ENCODE measurements at places on chromosomes 16 and 17.

GRCh38 chr17:14121952-14122351 is 52.6 kb downstream of the COX10 start:
- DNase-seq, result no peak

- peak; percentile 85 for DNase-seq
These were observed 4.2 kb upstream of the MXRA7 start for GRCh38 chr17:76714822-76715495.

DNA sequence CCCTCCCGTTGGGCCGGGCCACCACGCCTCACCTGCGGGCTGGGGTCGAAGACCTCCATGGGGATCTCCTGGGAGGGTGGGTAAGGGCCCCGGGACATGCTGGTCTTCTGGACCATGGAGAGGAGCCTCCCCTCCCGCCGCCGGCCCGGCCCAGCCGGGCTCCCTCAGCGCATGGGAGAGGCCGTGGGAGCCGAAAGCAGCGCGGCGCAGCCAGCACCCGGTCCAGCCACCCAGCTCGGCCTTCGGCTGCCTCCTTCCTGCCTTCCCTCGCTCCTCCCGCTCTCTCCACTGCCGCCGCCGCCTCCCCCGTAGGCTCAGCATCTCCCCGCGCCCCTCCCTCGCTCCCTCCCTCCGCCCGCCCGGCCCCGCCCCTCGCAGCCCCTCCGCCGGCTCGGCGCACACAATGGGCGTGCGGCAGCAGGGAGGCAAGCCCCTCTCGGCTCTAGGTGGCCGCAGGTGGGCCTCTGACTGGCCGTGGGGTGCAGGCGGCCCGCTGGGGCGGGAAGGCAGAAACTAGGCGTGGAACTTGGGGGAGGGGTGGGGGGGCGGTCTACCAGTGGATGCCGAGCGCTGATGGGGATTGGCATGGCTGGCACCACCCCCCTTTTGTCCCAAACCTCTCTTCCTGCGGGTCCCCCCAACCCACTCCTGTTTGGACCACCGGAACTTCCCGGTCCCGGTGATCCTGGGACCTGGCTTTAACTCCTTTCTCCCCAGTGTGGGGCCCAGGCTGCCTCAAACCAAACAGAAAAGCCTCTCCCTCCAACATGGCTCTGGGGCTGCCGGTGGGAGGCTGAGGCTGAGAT is at the start of gene CACNB1:
Gene CACNB1 (minus strand): TSS at position 290 of the 806 bp plus-strand sequence. CDS start 174 bp downstream, at position 116.
- DNase-seq, result peak; percentile 47

GRCh38 chr16:73768786-73769203 is 527.8 kb upstream of the PSMD7 start:
- DNase-seq, result no peak

DNA sequence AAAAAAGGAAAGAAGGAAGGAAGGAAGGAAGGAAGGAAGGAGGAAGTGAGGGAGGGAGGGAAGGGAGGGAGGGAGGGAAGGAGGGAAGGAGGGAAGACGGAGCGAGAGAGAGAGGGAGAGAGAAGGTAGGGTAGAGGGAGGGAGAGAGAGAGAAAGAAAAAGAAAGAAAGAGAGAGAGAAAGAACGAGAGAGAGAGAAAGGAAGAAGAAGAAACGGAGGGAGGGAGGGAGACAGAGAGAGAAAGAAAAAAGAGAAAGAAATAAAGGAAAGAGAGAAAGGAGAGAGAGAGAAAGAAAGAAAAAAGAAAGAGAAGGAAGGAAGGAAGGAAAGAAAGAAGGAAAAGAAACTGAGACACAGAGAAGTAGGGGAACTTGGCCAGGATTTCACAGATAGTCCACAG is 8.4 kb upstream of the SLC6A2 start:
- DNase-seq, result no peak

GRCh38 chr16:66717112-66717675 is 20.7 kb upstream of the CMTM4 start:
- DNase-seq, result peak; percentile 51

- no peak for DNase-seq
These were observed 10.5 kb downstream of the CDK5RAP3 start for GRCh38 chr17:47981462-47981861.

- no peak for DNase-seq
These were observed 19.1 kb downstream of the METRNL start for GRCh38 chr17:83098241-83099085.

Data from erythroblast (primary cell).